ENCODE measurements at places on chromosomes 13 and 19. TPM values are rescaled to one million over a fixed set of nuclear protein-coding genes. Genes with fewer than 3 reads are reported as not detected.

DNA sequence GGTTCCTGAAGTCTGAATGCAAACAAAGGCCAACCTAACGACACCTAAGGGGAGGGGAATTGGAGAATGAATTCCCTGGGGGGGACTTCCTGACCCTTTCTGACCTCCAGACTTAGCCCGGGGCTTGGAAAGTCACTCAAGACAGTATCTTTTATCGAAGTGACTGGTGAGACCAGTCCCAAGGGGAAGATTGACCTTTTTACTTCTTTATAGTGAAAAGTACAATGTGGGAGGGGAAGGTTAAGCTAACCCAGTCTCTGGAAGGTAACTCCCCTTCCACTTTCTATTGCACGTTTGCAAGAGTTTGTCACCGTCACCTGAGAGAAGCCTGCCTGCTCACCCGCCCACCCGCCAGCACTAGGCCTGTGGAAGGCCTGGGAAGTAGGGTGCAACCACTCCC, 111.9 kb downstream of the EFNB2 start:
- no peak for DNase-seq

GRCh38 chr13:102769679-102770078, 3.9 kb downstream of the TEX30 start:
- DNase-seq = no peak

DNA sequence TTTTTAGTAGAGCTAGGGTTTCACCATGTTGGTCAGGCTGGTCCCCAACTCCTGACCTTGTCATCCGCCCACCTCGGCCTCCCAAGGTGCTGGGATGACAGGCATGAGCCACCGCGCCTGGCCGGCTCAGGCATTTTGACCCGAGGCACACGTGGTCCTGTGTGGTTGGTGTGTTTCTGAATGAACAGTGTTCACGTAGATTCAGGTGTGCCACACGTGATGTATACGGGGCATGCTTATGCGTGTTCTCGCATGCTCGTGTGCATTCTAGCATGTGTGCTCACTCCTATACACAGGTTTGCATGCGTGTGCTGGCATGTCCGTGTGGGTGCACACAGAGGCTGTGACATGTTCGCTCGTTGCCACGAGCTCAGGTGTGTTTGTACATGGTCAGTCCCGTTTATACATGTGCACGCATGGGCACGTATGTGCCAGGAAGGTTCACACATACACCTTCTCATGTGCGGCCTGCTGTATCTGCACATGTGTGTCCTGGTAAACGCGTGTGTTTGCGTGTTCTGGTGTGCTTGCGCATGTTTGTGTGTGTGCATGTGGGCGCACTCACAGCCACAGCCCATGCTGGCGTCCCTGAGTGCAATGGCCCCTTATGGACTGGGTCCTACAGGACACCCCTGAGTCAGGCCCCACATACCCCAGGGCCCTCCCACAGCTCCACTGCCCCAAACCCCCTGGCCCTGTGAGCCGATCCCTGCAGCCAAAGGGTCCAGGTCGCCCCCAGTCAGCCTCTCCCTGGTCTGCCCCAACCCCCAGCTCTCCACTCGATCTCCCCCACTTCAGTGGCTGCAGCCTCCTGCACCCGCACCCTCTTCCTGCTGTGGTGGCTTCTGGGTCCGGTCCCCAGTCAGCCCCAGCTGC, 20.6 kb upstream of the TCF3 start:
- no peak for DNase-seq

CRB3 gene
- not detected for total RNA-seq

FAM216B gene
- not detected for total RNA-seq

SLITRK5 gene
- not detected for total RNA-seq

ZNF414 gene
- 8.5 TPM for total RNA-seq

Data from HT1080 (cell line).